ENCODE measurements at places on chromosomes 5 and 9.

- no peak for DNase-seq
Observed at GRCh38 chr5:88503041-88503345, 234.3 kb upstream of the TMEM161B start.

GRCh38 chr5:79050498-79050897 lies 19.0 kb downstream of the DMGDH start:
- no peak for DNase-seq

DNA sequence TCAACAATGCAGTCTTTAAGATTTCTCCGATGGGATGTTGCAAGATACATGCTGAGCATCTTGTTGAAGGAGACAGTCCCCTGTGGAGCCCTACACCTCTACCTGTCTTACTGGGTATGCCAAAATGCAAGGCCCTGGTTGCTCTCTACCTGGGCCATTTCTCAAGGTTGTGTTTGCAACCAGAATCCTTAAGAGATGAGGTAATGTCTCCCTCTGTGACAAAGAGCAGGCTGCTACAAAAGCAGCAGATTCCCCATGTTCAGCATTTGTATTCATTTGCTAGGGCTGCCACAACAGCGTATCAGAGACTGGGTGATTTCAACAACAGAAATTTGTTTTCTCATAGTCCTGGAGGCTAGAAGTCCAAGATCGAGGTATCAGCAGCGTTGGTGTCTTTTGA lies 138.4 kb upstream of the RPS23 start:
- no peak for DNase-seq

DNA sequence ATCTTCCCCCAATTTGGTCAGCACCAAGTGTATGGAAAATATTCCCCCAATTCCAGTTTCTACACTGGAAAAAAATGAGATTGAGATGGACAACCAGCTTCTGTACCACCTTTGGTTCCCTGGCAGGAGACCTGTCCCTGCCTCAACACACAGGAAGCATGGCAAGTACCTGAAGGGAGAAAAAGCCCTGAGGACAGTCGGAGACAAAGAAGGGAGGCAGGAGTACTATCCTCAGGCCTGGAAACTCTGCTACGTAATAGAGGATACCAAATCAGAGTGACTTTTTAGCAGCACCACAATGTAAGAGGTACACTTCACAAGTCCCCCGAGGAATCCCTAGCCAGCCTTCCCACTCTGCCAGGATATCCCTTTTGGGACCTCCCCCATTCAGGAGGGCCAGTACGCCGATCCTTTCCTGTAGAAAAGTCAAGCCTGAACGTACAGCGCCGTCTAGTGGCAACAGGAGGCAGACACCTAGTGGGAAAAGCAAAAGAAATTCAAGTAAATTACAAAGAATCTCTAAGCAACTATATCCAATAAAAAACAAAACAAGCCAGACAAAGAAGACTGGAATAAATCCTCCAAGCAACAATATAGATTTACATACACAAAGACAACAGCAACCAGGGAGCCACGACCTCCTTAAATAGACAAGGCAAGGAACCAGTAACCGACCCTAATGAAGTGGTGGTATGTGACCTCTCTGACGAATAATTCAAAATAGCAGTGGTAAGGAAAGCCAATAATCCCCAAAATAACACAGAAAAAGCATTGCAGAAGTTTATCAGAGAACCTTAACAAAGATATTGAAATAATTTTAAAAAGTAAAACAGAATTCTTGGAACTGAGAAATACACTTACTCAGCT lies 63.3 kb upstream of the SLCO6A1 start:
- DNase-seq: peak; percentile 36

- DNase-seq: no peak
Observed at GRCh38 chr5:1465117-1465516, 19.9 kb upstream of the SLC6A3 start.

DNA sequence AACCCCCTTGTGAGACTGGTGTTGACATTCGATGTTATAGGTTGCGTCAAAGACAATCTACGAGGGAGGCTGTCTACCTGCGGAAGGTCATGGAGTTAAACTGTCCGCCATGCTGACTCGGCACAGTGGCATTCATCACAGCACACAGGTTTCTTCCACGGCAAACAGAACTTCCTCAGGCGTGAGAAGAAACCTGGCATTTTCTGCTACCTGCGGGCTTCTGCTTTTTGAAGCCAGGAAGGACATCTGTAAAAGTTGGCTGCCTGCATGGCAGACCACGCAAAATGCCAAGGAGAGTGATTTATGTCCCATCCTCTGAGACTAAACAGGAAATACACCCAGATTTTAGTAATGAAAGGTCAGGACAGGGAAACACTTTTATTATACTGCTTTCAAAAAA lies 809.8 kb upstream of the NUDT12 start:
- DNase-seq: no peak

DNA sequence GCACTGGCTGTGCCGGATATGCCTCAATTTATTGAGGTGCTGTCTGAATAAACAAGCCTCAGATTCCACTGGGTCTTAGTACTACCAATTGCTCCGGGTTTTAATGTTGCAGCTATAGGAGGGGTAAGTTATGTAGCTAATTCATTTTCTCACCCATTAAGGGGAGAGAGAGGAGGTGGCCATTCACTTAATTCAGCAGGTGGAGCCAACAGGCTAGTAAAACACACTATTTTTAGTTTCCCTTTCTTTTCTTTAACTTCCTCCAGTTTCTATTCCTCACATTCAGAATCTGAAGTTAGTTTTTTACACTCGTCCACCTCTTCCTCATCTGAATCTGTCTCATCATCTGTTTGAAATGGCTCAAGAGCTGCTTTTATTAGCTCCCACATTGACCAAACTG lies 105.6 kb upstream of the CDH10 start:
- DNase-seq: no peak

- no peak for DNase-seq
Observed at GRCh38 chr5:140658870-140659269, 5.8 kb upstream of the WDR55 start.

GRCh38 chr9:4159696-4160095 lies 140.2 kb downstream of the GLIS3 start:
- DNase-seq: no peak

DNA sequence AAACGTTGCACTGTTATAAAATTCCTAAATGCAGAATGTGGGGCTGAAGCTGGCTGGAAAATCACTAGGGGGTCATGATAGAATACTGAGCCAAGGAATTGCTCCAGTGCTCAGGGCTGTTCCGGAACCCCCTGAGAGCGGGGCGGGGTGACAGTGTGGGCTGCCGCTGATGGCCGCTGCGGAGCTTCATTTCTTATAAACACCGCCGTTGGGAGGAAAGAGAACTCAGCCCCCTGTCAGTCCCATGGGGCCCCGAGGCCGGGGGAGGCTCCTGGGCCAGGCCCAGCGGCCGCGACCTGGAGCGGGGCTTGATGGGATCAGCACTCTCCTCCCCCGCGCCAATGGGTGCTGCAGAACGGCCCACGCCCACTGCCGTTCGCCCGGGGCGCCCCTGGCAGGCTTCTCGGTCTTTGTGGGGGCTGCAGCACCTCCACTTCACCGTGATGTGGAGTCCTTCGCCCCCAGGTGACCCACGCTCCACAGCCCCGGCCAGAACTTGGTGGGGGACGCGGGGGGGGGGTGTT lies 5.2 kb upstream of the IRF1 start:
- DNase-seq: peak; percentile 79

GRCh38 chr5:168393773-168394172 lies 92.5 kb upstream of the RARS1 start:
- no peak for DNase-seq

DNA sequence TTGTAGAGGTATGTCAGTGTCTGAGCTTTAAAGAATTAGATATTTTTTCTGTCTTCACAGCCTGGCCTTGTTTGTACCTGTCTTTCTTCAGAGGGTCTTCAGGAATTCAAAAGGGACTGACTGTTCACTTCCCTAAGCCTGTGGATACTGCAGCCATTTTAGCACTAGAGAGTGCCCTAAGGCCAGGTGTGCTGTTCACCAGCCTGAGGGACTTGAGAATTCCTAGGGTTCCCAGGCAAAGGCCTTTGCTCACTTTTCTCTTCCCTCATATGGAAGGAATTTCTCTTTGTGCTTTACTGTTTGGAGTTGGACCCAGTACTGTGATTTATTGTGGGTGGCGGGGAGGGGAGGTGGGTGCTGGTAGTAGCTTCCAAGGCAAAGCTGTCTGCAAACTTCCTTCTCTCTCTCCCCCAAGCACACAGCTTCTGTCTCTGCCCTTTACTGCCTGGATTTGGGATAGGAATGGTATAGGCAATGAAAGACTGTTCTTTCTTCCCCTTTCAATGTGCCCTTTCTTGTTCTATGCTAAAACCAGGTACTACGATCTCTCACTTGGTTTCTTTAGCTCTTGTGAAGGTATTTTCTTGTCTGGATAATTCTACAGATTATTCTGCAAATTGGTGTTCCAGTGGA lies 9.7 kb upstream of the LRRC70 start:
- no peak for DNase-seq

- no peak for DNase-seq
Observed at GRCh38 chr5:160036243-160036642, 27.3 kb downstream of the TTC1 start.

GRCh38 chr9:137049544-137050449 lies 3.8 kb upstream of the NPDC1 start:
- DNase-seq: peak; percentile 77

DNA sequence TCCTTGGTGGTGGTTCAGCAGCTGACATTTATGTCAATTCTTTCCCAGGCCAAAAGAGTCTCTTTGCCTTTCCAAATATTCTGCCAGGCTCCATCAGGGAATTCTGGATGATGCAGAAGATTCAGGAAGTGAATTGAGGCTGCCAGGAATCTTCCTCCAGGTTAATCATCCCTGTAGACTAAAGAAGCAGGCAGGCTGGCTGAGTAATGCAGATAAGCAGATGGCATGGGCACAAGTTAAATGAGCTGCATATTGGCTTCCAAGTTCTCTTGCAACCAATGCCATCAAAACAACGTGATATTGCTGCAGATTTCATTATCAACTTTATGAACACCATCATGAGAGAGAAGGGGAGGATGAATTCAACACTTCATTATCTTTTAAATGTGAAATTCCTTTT lies 324.5 kb downstream of the KCNN2 start:
- DNase-seq: no peak

DNA sequence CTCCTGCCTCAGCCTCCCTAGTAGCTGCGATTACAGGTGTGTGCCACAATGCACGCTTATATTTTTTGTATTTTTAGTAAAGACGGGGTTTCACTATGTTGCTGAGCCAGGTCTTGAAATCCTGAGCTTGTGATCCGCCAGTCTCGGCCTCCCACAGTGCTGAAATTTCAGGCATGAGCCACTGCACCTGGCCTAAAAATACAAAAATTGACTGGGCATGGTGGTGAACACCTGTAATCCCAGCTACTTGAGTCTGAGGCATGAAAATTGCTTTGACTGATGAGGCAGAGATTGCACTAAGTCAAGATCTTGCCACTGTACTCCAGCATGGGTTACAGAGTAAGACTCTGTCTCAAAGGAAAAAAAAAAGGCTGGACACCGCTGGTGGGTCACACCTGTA lies 13.1 kb upstream of the DYNC2I2 start:
- DNase-seq: no peak

DNA sequence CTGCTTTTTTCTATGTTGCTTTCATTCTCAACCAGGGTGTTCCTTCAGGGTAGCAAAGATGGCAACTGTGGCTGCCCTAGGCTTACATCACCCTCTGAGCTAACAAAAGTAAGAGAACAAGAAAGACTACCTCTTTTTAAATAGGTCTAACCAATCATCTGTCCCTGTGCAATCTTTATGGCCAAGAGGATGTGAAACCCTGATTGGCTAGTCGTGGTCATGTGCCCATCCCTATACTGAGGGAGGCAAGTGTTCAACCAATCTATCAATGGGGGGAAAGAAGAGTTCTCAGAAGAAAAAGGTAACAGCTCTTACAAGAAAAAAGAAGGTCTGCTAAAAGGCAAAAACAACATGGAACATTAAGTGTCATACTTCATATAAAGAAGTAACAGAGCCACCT lies 11.7 kb upstream of the SNCAIP start:
- DNase-seq: no peak

GRCh38 chr9:20811872-20812271 lies 127.8 kb downstream of the FOCAD start:
- no peak for DNase-seq

GRCh38 chr9:115517335-115518075 lies 399.5 kb upstream of the TNC start:
- no peak for DNase-seq

- no peak for DNase-seq
Observed at GRCh38 chr9:34570809-34571480, 18.6 kb downstream of the CNTFR start.

DNA sequence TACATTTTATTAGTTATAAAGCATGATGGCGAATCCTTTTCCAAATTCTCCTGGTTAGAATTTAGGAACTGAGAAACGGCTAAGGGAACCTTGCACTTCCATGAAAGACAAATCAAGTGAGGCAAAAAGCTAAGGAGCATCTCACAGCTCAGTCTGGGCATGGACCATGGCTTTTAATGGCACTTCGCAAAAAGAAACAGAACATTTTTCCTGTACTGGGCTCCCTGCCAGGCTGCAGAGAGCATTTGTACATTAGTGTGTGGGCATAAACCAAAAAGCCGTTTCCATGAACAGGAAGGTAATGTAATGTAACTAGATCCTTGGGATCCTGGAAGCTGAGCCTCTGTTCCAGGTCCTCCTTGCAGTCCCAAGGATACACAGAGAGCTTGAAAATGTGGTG lies 354.2 kb downstream of the MRPS30 start:
- DNase-seq: no peak

- no peak for DNase-seq
Observed at GRCh38 chr9:135920973-135921585, 13.7 kb upstream of the CAMSAP1 start.

DNA sequence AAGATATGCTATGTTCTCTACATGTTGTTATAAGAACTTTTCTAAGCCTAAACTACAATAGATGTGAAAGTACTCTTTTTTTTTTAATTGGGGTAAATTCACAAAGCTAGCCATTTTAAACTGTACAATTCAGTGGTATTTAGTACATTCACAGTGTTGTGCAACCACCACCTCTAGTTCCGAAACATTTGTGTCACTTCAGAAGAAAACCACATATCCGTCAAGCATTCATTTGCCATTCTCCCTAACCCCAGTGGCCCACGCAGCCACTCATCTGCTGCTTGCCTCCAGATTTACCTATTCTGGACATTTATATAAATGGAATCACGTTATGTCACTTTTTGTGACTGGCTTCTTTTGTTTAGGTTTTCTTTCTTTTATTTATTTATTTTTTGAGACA lies 43.1 kb downstream of the SPTAN1 start:
- no peak for DNase-seq

DNA sequence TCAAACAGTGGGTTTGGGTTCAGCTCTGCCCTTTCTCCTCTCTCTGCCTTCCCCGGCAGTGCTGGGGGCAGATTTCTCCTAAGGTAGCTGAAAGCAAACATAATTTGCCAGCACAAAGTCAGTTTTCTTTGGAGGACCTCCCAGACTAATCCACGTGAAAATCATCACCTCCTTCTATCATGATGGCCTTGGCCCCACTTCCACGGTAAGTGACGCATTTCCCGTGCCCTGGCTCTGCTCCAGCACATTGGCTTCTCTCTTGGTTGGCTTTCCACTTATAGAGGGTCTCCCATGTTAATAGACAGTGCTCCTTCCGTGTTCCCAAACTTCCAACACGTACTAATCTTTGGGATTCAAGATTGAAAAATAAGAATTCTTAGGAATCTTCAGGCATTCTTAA lies 74.1 kb upstream of the TRIO start:
- DNase-seq: no peak

- DNase-seq: peak; percentile 27
Observed at GRCh38 chr5:135309391-135310327, 89.4 kb downstream of the MACROH2A1 start.

GRCh38 chr5:97194366-97194765 lies 11.3 kb upstream of the RIOK2 start:
- DNase-seq: no peak

Data from activated naive CD4-positive, alpha-beta T cell treated with anti-CD3 and anti-CD28 coated beads for 36 hours (primary cell).